Epithelial cell of proximal tubule (primary cell): ENCODE measurements at places on chromosomes 13 and 19. TPM values are rescaled to one million over a fixed set of nuclear protein-coding genes. Genes with fewer than 3 reads are reported as not detected.

B3GNT3 gene
- 11.1 and 17.3 TPM in 2 replicates for total RNA-seq

LILRA1 gene
- total RNA-seq: not detected in 2 replicates

NKPD1 gene
- 0.29 TPM in 1 of 2 replicates, not detected in the other for total RNA-seq

SIAH3 gene
- total RNA-seq: 0.23 and 0.29 TPM in 2 replicates

BLVRB gene
- total RNA-seq: 29.0 and 34.0 TPM in 2 replicates

GPC6 gene
- total RNA-seq: 10.2 and 18.7 TPM in 2 replicates

GDF15 gene
- total RNA-seq: 76.3 and 262 TPM in 2 replicates

GRCh38 chr19:47352095-47352494 is 3.0 kb downstream of the DHX34 start:
- DNase-seq: no peak

- DNase-seq: no peak
Measured at GRCh38 chr13:111541752-111542529, 221.5 kb downstream of the TEX29 start.

DNA sequence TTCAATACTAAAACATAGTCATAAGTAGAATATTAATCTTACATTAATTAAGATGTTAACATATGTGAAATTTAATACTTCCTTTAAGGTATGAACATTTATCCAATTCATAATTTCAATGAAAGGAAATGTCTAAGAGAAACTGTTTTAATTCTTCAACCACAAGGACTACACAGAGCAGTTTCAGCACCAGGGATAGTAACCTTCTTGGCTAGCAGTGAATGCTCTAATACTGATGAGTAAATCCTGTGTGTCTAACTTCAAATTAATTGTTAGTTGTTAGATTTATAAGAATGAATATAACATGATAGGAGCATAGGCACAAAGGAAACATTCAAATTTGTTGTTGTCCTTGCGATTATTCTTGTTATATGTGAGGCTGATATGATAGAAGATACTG is 15.6 kb upstream of the NBEA start:
- DNase-seq: no peak

DNA sequence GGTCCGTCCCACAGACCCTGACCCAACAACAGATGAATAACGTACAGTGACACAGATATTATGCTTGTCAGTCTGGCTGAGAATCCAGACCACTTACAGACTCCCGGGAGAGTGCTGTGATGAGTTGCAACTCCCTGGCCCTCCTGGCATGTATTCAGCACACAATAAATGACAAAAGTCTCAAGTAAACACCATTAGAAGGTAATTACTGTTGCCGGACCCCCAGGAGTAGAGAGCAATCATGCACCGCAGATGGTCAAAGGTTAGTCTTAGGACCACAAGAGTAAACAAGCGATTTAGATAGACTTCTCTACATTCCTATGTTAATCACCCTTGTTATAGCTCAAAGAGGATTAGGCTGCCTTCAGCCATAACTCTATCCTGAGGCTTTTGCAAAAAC is 726.4 kb upstream of the GPC6 start:
- no peak for DNase-seq

- DNase-seq: no peak
Measured at GRCh38 chr13:111903143-111903542, 163.8 kb upstream of the SOX1 start.

- peak; percentile 81 for DNase-seq
Measured at GRCh38 chr19:48656840-48657474, 11.0 kb upstream of the CA11 start.

DNA sequence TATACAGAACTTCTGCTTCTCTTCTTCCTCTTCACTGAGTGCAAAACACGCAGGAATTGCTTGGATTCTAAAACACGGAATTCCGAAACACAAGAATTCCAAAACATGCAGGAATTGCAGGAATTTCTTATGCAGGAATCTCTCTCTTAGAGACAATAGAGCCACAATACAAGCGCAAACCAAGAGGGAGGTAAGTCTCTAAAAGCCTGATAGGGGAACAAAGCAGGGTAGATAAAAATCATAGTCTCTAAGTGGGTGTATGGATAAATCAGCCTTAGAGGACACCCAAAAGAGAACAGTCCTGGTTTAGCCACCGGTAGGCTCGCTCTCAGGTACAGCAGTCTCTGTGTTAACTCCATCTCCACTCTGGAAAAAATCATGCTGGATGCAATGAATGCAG is 112.9 kb downstream of the LHFPL6 start:
- DNase-seq: no peak

- DNase-seq: no peak
Measured at GRCh38 chr13:73872397-73872796, 261.8 kb downstream of the KLF12 start.

DNA sequence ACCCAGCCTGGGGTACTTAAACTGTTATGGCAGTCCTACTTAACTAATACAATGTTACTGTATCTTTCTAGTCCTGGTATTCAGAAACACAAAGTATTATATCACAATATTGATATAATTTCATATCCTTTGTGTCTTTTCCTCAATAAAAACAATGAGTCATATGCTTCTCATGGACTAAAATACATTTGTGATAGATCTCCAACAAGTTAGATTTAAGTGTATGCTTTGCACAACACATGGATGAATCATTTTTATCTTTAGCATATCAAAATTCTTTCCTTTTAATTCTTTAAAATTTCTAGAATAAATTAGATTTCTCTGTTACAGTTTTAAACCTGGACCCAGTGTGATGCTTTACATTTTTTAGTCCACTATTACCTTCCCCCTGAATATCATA is 1357.8 kb upstream of the ATXN8OS start:
- no peak for DNase-seq
